ENCODE measurements at places on chromosomes 1 and 21.

- no peak for DNase-seq
These were observed 208.6 kb upstream of the DEPDC1 start for GRCh38 chr1:68705466-68705865.

DNA sequence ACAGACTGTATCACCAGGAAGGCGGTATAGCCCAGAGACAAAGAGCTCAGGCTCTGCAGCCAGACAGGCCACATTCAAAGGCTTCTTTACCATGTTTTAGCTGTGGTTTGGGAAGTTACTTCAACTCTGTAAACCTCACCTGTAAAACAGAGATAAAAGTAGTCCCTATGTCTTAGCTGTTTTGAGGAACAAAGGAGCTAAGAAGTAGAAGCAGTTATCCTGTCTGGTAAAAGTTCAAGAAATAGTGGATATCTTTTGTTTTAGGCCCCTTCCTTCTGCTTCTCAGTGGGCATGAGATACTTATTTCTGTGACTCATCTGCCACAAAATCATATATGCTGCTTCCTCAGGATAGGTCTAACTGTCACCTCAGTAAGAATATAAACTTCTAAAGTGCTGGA is 6.5 kb downstream of the CD34 start:
- no peak for DNase-seq

DNA sequence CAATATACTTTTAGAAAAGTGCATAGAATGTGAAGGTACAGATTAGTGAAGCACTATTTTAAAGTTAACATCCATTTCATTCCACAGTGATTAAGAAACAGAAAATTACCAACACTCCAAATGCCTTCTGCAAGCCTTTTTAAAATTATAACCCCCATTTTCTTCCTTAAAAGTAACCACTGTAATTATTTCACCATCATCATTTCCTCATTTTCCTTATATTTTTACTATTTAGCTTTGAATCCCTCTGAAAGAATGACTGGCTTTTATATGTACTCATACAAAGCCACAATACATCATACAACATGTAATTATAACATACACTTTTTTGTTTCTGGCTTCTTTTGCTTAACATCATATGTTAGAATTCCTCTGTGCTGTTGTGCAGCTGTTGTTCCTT is 6.5 kb upstream of the NEGR1 start:
- DNase-seq = no peak

DNA sequence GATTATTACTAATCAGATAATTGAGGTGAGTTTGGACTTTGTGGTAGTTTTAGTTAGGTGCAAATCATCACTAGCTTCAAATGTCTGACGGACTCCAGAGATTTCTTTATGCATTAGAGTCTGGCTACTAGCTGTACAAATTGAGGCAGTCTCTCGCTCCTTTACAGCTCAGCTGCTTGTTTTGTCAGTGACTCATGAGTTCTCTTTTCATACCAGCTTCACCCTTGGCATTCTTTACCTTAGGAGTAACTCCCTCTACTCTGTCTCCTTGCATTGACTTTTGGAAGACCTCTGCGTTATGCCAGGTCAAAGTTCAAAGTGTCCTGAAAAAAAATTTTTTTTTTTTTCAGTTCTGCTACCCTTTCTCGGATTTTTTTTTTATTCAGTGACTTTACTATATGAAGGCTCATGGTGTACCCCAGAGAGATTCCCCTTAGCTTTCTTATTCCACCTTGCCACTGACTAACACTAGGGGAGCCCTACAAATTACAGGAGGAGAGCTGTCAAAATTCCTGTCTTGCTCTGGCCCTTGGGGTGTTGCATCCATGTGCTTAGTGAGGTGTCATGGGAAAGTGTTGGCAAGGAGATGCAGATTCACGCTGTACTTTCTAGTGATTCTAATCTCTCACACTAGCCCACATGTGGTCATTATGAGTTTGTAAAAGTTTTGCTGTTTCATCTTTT is 576.6 kb downstream of the ADGRL2 start:
- DNase-seq = no peak

- peak; percentile 63 for DNase-seq
These were observed 3.1 kb downstream of the TNNI1 start for GRCh38 chr1:201418461-201418860.

DNA sequence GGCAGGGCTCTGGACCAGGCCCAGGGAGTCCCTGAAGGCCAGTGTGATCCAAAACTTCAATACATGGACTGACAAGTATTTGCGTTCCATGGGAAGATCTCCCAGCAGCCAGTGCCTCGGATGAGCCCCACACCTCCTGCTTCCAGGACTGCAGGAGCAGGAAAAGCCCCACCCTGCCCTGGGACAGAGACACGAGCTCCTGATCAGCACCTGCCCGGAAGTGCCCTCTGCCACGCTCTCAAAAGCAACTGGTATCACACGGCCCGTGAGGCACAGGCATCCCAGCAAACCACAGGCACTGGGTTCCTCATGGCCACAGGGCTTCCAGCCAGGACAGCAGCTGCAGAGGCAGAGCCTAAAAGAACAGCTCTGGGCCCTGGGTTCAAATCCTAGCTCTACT is 48.6 kb downstream of the ACOT7 start:
- no peak for DNase-seq

- no peak for DNase-seq
These were observed 13.3 kb upstream of the PDC start for GRCh38 chr1:186474208-186474607.

DNA sequence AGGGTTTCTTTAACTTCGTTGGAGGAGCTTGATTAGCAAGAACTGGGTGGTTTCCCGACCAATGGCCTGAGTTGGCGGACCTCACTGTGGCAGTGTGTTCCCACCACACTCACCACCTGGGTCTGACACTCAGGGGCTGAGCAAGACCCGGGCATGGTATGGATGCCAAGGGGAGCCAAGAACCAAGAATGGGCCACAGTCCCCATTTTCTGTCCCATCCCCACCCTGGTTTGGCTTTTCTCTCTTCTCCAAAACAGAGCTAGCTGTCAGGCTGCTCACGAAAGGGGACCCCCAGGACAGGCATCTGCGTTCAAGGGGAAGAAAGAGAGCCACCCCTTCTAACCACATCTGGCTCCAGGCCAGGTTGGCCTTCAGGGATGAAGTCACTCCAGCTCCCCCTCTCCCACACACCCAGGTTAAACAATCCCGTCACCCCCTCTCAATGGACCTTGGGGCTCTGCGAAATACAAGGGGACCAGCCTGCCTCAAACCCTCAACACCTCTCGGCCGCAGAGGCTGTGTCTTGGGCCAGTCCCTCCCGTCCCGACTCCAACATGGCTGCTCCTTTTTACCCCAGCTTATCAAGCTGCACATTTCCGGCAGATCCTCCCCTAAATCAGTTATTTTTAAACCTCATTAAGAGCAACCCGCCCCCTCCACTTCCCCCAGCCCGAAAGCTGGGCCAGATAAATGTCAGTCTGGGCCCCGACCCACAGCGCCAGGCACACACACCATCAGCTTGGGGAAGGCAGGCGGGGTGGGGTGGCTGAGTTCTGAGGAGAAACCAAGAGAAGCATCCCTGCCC is 3.4 kb downstream of the TAGLN2 start:
- no peak for DNase-seq

- no peak for DNase-seq
These were observed 19.5 kb downstream of the FAAH start for GRCh38 chr1:46413596-46413985.

GRCh38 chr1:80639777-80640533 is 1160.8 kb upstream of the ADGRL2 start:
- DNase-seq = no peak

DNA sequence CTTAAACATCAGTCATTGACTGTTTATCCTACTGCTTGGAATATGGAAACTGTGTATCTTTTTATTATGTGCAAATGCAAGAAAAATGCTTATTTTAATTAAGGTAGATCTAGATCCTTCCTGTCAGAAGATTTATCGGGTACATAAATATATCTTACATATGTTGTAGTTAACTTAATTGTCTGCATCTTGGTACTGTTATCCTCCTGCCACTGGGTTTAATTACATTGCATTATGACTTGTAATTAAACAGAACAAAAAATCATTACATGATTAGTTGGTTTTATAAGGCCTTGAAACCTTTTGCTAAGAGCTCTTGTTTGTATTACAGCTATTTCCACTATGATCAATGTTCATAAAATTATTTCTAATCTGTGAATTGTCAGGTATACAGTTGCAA is 211.2 kb downstream of the PTGER3 start:
- no peak for DNase-seq

DNA sequence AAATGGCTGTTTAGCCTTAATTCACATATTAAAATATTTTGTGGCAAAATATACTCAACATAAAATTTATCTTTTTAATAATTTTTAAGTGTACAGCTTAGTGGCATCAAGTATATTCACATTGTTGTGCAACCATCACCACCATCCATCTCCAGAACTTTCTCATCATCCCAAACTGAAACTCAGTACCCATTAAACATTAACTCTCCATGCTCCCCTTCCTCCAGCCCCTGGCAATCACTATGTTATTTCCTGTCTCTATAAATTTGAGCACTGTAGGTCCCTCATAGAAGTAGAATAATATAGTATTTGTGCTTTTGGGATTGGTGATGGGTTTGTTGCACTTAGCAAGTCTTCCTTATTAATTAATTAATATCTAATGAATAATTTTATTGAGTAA is 29.4 kb downstream of the CCN1 start:
- DNase-seq = no peak

- no peak for DNase-seq
These were observed 41.1 kb downstream of the SLC9A1 start for GRCh38 chr1:27113861-27114260.

DNA sequence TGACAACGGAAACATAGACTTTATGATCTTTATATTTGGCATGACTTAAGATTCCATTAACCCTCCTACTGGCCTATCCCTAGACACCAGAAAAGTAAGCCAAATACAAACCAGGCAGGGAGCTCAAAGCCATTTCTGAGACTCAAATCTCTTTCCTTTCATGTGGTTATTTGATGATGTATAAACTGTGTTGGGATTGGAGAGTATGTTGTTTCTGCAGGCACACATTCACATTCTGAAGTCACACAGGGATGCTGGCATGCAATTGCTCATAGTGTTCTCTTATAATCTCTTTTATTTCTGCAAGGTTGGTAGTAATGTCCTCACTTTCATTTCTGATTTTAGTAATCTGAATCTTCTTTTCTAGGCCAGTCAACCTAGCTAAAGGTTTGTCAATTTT is 5.8 kb downstream of the ZMYND12 start:
- DNase-seq = no peak

GRCh38 chr1:90726986-90727480 is 9.9 kb upstream of the BARHL2 start:
- DNase-seq = peak; percentile 12

DNA sequence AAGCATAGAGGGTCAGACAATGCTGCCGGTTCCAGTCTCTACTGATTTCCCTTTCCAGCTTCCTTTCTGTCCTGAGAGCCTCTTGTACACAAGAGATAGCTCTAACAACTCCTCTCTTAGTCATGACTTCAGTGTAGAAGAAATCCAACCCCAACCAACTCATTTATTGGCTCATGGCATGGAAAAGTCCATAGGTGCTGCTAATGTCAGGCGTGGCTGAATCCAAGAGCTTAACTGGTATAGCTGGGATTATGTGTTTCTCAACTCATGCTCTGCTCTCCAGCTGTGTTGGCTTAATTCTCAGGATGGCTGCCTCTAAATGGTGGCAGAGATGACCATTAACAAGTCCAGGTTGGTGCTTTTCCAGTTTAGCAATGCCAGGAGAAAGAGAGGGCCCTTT is 12.4 kb upstream of the THRAP3 start:
- DNase-seq = no peak

DNA sequence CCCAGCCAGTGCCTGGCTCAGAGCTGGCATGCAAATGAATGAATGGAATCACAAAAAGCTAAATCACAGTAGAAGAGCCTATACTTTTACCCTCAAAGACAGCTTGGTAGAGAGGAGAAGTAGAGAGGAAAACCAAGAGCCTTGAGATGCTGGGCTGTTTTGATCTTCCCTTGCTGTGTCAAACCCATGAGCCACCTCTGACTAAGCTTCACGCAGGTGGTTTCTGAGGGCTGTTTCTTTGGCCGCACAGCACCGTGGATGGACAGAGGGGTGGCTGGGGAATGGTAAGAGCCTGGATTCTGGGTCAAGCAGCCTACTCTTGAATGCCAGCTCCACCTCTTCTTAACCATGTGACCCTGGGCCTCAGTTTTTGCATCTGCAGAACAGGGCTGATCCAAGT is 18.6 kb downstream of the ABCG1 start:
- DNase-seq = no peak

All from cerebellum (tissue), 4 donors.